ENCODE measurements at places on chromosomes 13 and 19.

- DNase-seq = no peak
Measured at GRCh38 chr13:110438776-110439175, 122.7 kb downstream of the RAB20 start.

GRCh38 chr19:14375582-14376291, 5.5 kb upstream of the ADGRE5 start:
- no peak for DNase-seq

DNA sequence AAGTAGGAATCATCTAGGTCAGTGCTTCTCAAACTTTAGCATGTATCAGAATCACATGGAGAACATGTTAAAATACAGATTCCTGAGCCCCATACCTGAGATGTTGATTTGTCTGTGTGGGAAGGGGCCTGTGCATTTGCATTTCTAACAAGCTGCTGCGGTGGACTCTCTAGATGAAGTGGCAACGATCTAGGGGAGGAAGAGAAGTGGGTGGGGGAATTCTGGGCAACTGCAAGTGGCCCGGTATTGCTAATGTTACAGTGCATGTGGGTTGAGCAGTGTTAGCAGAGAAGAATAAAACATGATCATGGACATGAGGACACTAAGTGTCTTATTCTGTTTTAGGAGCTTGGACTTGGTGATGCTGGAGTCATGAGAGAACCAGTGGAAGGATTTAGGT, 329.0 kb downstream of the OLFM4 start:
- no peak for DNase-seq

DNA sequence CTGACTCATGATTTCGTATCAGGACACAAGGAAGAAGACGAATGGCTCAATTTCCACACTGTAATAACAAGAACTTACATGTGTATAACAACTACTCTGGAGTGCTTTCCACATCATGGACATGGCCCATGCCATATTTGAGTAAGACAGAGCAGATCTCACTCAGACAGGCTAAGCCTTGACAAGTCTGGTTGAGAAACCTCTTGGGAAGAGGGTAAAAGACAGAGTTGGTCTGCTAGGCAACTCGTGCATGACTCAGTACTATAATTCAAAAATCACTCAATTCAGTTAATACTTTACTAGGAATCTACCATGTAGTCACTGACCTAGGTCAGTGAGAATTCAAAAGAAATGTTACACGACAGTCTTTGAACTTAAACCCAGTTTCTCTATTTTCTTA, 5.7 kb upstream of the THSD1 start:
- no peak for DNase-seq

DNA sequence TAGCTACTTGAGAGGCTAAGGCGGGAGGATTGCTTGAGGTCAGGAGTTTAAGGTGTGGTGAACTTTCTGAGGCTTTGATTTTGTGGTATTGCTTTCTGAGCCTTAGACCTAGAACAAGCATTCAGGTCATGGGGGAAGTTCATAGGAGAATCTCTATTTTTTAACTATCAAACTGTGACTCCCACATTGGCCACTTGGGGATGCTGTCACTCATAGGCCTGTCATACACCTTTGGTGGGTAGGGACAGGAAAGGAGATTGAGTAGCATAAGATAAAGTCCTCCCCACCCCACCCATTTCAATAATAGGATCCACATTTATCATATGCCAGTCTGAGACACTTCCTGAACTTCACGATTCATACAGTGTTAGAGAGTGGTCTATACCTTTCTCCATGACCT, 41.9 kb upstream of the PSG2 start:
- DNase-seq = no peak

GRCh38 chr19:8654591-8655339, 24.3 kb downstream of the NFILZ start:
- DNase-seq = no peak

- DNase-seq = no peak
Measured at GRCh38 chr19:44905437-44906160, at the start of gene APOE. TSS of gene APOE (plus strand) at chr19:44905796. CDS start at chr19:44906625, 829 bp downstream.

DNA sequence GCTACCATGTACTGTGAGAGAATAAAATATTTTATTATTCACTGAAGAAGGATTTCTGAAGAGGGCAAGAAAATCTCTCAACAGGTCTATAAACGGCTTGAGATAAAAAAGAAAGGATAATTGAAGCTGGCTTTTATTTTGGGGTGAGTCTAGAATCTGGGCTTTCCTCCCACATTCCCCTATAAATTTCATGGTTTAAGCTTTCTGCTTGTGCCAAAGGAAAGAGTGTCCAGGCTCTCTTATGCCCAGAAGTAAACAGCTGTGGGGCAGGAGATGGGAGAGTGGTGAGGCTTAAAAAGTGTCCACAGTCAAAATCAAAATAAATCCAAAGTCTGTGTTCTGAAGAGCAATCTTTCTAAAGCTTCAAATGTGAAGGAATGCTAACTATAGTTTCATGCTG, 942.2 kb upstream of the MIR17HG start:
- no peak for DNase-seq

GRCh38 chr13:99948907-99949678, 22.5 kb downstream of the ZIC5 start:
- no peak for DNase-seq

Data from brain pericyte (primary cell).